Activated CD4-positive, alpha-beta T cell treated with anti-CD3 and anti-CD28 coated beads, Interleukin-2, amount 50 U/mL, for 24 hours (primary cell): ENCODE measurements at places on chromosomes 5 and 9.
A peak's percentile ranks its signal among the peaks of the same experiment; 100 is the strongest.

DNA sequence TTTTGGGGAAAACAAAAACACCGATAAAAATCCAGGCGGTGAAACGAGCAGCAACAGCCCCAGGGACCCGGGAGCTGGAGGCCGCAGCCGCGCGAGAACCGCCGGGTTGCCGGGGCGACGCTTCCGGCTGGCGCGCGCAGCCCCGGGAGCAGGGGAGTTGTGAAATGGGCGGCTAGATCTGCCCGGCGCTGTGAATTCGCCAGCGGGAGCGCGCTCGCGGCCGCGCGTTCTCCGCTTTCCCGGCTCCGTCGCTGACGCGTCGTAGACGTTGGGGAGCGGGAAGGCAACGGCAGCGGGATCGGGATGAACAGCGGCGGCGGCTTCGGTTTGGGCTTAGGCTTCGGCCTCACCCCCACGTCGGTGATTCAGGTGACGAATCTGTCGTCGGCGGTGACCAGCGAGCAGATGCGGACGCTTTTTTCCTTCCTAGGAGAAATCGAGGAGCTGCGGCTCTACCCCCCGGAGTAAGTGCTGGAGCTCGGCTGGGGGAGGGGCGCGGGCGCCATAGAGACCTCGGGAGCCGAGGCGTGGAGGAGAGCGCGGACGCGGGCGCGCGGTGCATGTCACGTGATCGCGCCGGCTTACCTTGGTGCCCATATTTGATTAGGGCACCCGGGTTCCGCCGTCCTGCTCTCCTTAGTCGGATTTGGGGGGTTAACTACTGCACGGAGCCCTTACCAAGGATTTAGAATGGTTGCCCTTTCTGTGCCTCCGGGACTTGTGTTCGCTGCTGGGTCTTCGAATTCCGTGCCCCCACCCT, at the start of gene SREK1:
SREK1 (plus strand) TSS at position 227 of the 760 bp plus-strand sequence; CDS start at position 304, 77 bp downstream.
- peak; percentile 82 for DNase-seq

DNA sequence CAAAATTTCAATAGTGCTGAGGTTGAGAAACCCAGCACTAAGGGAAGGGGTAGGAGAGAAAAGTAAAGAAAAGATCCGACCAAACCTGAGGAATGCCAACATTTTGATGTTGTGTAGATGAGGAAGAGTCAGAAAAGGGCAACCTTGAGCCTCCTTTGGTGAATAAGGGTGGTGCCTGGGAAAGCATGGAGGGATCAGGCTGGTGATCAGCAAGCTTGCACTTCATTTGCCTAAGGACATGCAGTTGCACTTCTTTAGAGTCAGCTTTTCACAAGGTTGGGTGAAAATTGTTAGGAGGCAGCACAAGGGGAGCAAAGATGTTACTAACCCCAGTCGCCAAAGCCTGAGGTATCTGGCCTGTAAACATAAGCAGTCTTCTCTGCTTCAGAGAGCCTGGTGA, 20.4 kb downstream of the ATP6V0E1 start:
- DNase-seq: no peak

DNA sequence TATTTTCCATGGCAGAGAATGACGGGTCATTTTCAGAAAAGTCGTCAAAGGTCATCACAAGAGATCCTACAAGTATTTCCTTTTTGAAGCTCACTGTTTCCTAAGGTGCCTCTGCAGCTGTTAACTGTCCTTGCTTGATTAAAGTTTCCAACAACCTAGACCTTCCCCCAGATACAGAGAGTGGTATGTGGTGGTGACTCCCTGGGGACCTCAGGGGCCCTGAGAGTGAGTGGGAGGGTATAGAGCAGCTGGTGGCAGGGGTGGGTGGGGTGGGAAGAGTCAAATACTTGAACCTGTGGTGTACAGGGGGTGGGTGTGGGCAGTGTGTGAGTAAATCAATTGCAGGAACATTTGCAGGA, 1.6 kb upstream of the CD72 start:
- no peak for DNase-seq

DNA sequence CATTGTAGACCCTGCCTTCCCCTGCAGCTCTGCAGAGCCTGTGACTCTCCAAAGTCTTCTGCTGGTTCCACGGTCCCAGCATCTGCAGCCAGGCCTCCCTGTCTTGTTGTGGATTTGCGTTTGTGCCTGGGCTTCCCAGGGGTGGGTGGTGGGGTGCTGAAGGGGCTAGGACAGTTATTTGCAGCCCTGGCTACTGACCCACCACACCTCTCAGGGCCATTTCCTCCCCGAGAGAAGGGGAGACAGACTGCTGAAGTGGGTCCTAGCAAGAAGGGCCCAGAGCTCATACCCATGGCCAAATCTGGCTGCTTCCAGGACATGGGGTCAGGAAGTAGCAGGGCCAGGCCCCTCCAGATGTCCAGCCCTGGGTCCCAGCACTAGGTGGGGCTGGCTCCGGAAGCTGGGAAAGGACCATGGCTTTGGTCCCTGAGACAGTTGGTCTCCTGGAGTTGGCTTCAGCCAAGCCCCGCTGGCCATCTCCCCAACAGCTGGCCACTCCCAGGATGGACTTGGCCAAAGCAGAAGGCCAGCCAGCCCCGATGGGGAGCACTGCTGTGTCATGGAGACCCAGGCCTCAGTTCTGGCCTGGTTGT, 26.3 kb downstream of the GSN start:
- no peak for DNase-seq

DNA sequence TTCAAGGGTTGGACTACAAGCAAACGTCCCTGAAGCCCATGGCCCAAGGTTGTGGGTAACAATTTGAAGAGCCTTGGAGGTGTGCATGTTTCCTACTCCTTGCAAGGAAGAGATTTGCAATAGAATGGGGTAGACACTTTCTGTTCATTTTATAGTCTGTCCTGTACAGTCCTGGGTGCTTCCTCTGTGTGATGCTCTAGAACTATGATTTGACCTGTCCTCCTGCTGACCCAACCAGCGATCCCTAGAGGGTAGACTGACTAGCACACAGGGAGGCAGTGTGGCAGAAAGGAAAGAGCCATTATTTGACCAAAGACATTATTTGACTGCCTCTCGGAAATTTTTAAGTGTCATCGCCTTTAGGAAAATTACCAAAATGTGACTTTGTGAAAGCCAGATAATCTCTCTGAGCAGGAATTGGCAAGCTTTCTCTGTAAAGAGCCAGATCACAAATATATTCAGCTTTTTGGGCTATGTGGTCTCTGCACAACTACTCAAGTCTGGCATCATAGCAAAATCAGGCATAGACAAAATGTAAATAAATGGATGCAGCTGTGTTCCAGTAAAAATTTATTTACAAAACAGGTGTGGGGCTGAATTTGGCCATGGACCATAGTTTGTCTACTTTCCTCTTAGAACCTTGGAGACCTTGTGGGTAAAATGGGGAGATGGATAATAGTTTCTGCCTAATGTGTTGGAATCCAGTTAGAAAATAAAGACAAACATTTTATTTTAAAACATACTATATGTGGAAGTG, 106.8 kb downstream of the DMRT2 start:
- DNase-seq: no peak

DNA sequence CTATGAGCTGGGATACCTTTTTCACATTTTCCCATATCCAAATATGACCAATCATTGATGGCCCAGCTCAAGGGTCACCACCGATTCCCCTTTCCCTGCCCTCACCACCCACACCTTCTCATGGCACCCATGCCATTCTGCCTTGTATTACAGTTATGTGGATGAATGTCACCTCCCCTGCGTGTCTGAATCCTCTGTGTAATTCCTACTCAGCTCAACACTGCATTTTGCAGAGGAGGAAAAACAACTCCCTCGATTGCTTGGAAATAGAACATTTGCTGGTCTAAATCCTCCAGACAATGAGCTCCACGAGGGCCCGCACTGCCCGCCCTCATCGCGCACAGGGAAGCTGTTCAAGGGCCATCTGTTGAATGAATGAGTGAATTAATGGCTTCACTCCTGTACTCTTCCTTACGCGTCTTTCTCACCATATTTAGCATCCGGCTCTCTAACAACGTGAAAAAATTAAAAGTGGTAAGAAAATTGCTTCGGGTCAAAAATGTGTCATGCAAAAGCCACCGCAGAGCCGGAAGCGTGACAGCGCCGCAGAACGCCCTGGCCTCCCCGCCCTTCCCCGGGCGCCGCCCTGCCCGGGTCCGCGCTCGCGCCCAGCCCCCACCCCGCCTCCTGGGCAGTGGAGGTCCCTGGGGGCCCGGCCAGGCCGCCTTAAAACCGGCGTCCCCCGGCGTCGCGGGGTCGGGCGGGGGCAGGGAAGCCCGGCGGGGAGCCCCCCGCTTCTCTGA, 704 bp downstream of the SUSD1 start:
- peak; percentile 35 for DNase-seq

GRCh38 chr5:151469386-151469785, 22.0 kb downstream of the SLC36A1 start:
- DNase-seq: no peak

DNA sequence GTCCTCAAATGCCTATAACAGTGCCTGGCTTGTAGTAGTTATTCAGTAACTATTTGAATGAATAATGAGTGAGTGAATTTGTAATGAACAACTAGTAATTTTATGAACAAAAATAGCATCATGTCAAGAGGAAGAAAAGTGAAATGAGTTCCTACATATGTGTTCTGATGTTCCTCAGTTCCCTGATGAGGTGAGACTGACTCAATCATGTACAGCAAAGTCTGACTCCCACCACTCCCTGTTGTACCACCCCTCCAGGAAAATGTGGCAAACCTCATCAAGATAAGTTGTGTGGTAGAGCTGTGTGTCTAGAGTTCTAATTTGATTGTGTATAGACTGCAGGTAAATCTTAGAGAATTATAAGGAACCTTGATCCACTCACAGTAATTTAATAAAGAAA, 201.6 kb downstream of the GOLPH3 start:
- no peak for DNase-seq

GRCh38 chr9:117046666-117047327, 359.7 kb downstream of the TRIM32 start:
- no peak for DNase-seq

- DNase-seq: no peak
Observed at GRCh38 chr5:34685485-34686165, 29.5 kb downstream of the RAI14 start.

GRCh38 chr9:132783006-132783405, 95.1 kb downstream of the AK8 start:
- no peak for DNase-seq

DNA sequence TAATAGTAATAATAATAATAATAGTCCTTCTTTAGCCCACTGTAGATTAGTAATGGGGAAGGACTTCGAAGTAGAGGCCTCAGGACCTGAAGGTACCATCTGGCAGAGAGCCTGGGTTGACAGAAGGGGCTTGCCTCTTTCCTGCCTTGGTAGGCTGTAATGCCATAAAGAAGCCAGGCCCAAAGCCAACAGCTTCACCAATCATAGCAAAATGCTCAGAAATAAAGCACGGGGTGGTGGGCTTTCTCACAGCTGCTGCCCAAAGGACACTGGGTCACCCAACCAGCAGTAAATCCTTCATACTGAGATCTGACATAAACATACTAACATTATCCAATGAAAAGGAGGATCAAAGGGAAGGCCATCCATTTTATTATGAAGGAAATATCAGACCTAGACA, 70.7 kb downstream of the SUSD1 start:
- DNase-seq: no peak

DNA sequence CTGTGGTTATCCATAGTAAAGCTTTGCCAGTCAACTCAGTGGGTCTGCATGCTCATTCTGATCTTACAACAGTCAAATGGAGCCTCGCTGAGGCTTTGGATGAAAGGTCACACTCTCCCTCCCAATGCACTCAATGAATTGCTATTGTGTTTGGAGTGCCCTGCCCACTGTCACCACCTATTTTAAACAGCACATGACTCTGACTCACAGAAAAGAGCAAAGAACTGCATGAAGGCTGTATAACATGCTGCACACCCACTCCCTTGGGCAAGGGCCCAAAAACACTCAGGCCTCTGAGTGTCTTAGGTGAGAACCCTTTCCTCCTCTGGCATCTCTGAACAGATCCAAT, 118.7 kb upstream of the CCDC112 start:
- DNase-seq: no peak

- DNase-seq: no peak
Observed at GRCh38 chr9:134957945-134958227, 40.2 kb upstream of the FCN1 start.

GRCh38 chr9:38345851-38346755, 46.4 kb upstream of the ALDH1B1 start:
- no peak for DNase-seq

GRCh38 chr9:135517407-135517822, 3.8 kb upstream of the LCN1 start:
- no peak for DNase-seq

- DNase-seq: no peak
Observed at GRCh38 chr9:13758936-13759335, 479.4 kb upstream of the MPDZ start.

DNA sequence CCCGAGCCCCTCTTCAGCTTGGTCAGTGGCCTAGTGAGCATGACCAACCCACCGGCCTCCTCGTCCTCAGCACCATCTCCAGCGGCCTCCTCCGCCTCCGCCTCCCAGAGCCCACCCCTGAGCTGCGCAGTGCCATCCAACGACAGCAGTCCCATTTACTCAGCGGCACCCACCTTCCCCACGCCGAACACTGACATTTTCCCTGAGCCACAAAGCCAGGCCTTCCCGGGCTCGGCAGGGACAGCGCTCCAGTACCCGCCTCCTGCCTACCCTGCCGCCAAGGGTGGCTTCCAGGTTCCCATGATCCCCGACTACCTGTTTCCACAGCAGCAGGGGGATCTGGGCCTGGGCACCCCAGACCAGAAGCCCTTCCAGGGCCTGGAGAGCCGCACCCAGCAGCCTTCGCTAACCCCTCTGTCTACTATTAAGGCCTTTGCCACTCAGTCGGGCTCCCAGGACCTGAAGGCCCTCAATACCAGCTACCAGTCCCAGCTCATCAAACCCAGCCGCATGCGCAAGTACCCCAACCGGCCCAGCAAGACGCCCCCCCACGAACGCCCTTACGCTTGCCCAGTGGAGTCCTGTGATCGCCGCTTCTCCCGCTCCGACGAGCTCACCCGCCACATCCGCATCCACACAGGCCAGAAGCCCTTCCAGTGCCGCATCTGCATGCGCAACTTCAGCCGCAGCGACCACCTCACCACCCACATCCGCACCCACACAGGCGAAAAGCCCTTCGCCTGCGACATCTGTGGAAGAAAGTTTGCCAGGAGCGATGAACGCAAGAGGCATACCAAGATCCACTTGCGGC, 1.8 kb downstream of the EGR1 start:
- no peak for DNase-seq

GRCh38 chr9:4588721-4589120, 73.4 kb upstream of the PLPP6 start:
- DNase-seq: no peak

DNA sequence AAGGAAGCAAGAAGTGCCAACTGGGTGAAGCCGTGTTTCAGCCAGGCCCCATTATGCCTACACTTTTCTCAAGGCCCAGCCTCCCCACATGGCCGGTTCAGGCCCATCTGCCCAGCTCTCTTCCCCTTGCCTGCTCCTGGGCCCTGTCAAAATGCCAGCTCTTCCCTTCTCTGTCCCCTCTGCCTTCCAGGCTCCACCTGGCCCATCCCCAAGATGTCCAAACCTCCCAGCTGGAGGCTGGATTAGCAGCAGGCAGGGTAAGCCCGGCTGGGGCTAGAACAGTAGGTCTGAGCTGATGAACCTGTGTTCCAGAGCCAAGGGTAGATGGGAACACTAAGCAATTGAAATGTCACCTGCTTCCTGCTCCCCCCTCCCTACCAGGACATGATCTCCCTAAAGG, 64.1 kb upstream of the HSPA9 start:
- DNase-seq: no peak
